A549 treated with ZK216348 at 1 μM for 4 hours (cell line): ENCODE measurements at places on chromosomes 6 and 20. TPM values are rescaled to one million over a fixed set of nuclear protein-coding genes. Genes with fewer than 3 reads are reported as not detected.

The MLN gene
- not detected in 5 replicates for total RNA-seq

The FILIP1 gene
- total RNA-seq: 0.17 to 0.52 TPM (median 0.31 TPM) in 5 replicates

The ESF1 gene
- 20.0 to 34.5 TPM (median 24.7 TPM) in 5 replicates for total RNA-seq

The EMILIN3 gene
- total RNA-seq: 0.11 to 0.49 TPM (median 0.46 TPM) in 5 replicates

The NHLRC1 gene
- total RNA-seq: 1.3 to 2.3 TPM (median 1.6 TPM) in 5 replicates

The PAQR8 gene
- total RNA-seq: 0.79 to 1.3 TPM (median 1.0 TPM) in 5 replicates

The CEP43 gene
- total RNA-seq: 8.6 to 13.1 TPM (median 9.8 TPM) in 5 replicates

The BHLHE23 gene
- total RNA-seq: not detected in 5 replicates

The CD164 gene
- total RNA-seq: 84.7 to 122 TPM (median 102 TPM) in 5 replicates

The ELOVL4 gene
- 1.2 to 2.4 TPM (median 1.6 TPM) in 5 replicates for total RNA-seq

The ENTPD6 gene
- 95.6 to 175 TPM (median 153 TPM) in 5 replicates for total RNA-seq

The NAPB gene
- total RNA-seq: 2.3 to 4.1 TPM (median 3.9 TPM) in 5 replicates

The RIPOR3 gene
- total RNA-seq: 0.06 to 0.08 TPM in 2 of 5 replicates, not detected in the others

The RGS17 gene
- total RNA-seq: 3.2 to 8.4 TPM (median 7.3 TPM) in 5 replicates

The NOX3 gene
- total RNA-seq: not detected in 5 replicates

The NT5E gene
- total RNA-seq: 23.6 to 41.5 TPM (median 34.0 TPM) in 5 replicates

The CEP85L gene
- total RNA-seq: 1.3 to 2.3 TPM (median 1.6 TPM) in 5 replicates

The CALHM5 gene
- total RNA-seq: 0.05 to 0.07 TPM (median 0.06 TPM) in 5 replicates

The SYCP2L gene
- 2.4 to 3.9 TPM (median 3.6 TPM) in 5 replicates for total RNA-seq

The EPB41L1 gene
- total RNA-seq: 49.9 to 76.5 TPM (median 64.0 TPM) in 5 replicates

The RAMACL gene
- 0.17 to 0.20 TPM in 2 of 5 replicates, not detected in the others for total RNA-seq

The CST4 gene
- not detected in 5 replicates for total RNA-seq

The SLC17A2 gene
- total RNA-seq: not detected in 5 replicates

The ERGIC3 gene
- total RNA-seq: 211 to 251 TPM (median 247 TPM) in 5 replicates

The PSMB9 gene
- total RNA-seq: 15.8 to 24.7 TPM (median 19.0 TPM) in 5 replicates

The BFSP1 gene
- total RNA-seq: 3.7 to 5.7 TPM (median 4.7 TPM) in 5 replicates

The DOP1A gene
- 1.9 to 3.5 TPM (median 2.6 TPM) in 5 replicates for total RNA-seq

The PCNA gene
- total RNA-seq: 374 to 447 TPM (median 389 TPM) in 5 replicates

The NFATC2 gene
- 7.0 to 9.8 TPM (median 7.2 TPM) in 5 replicates for total RNA-seq

The CALHM4 gene
- not detected in 5 replicates for total RNA-seq

The SPTLC3 gene
- total RNA-seq: not detected in 5 replicates

The ZFP64 gene
- total RNA-seq: 16.3 to 21.6 TPM (median 20.9 TPM) in 5 replicates

The TRIM31 gene
- 1.1 to 1.3 TPM (median 1.1 TPM) in 5 replicates for total RNA-seq

The CRISP3 gene
- total RNA-seq: not detected in 5 replicates

The EEF1A2 gene
- 112 to 179 TPM (median 154 TPM) in 5 replicates for total RNA-seq

The PCSK2 gene
- 0.12 TPM in 1 of 5 replicates, not detected in the others for total RNA-seq

The BANF2 gene
- not detected in 5 replicates for total RNA-seq

The NKAPL gene
- not detected in 5 replicates for total RNA-seq

The SIRPB2 gene
- total RNA-seq: 0.05 TPM in 1 of 5 replicates, not detected in the others

The CDH22 gene
- 0.07 to 0.09 TPM in 2 of 5 replicates, not detected in the others for total RNA-seq

The FOXS1 gene
- 0.40 to 1.1 TPM (median 0.76 TPM) in 4 of 5 replicates, not detected in the other for total RNA-seq
